ENCODE measurements at places on chromosomes 1 and 21.
A peak's percentile ranks its signal among the peaks of the same experiment; 100 is the strongest.

- peak; percentile 86 for DNase-seq
Observed at GRCh38 chr1:97145321-97145956, 423.9 kb downstream of the PTBP2 start.

DNA sequence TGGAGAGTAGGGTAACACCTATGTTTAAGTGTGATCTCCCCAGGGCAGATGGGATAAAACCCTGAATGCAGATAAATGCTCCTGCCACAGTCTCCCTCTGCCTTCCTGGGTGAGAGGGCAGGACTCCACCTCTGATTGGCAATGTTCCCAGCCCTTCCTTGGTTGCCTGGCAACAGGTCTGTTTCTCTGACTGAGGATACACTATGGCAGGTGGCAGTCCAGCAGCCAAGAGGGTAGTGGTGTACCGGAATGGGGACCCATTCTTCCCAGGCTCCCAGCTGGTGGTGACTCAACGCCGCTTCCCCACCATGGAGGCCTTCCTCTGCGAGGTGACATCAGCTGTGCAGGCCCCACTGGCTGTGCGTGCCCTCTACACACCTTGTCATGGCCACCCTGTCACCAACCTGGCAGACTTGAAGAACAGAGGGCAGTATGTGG, at the start of gene DCDC2B:
DCDC2B (plus strand) TSS at position 199 of the 438 bp plus-strand sequence; CDS start at position 204, 5 bp downstream.
- DNase-seq = peak; percentile 37

DNA sequence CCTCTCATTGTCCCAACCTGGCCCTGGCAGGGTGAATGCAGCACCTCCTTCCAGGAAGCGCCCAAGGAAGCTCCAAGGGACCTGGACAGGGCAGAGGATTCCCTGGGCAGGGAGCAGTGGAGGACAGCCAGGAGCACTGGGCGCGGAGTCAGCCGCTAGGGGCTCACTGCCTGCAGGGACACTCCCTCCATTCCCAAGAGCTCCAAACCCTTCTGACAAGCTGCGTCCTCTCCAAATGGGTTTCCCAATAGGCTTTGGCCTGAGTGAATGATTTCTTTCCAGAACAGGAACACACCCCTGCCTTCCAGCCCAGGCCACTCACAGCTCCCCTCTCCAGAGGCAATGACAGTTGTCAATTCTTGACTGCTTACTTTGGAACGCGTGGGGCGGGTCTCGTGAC, 128.5 kb upstream of the EDN2 start:
- DNase-seq = no peak

DNA sequence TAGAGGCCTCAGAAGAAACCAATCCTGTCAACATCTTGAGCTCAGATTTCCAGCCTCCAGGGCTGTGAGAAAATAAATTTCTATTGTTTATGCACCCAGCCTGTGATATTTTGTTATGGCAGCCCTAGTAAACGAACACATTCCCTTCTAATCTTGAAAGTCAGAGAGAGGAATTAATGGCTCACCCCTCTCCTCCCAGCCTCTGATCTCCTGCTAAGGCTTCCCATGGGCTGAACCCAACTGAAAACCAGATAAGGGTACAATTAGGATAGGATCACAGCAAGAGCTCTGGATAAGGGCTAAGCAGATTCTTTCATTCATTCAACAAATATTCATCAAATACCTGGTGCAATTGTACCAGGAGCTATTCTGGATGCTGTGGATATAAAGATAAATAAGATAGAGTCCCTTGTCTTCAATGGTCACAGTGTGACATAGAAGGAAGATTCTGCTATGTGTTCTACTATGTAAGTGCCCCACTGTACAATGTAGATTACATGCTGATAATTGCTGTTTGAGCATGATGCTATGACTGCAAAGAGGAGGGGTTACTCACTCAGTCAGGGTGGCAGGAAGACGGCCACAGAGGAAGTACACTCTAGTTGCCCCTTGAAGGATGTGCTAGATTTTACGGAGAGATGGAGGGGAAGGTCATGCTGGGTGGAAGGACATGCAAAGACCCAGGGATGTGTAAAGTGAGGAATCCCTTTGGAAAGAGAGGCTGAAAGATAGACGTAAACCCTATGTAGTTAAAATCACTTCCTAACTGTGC, 203.3 kb upstream of the JUN start:
- DNase-seq = no peak

GRCh38 chr1:62299426-62300200, 19.6 kb downstream of the KANK4 start:
- DNase-seq = no peak

GRCh38 chr1:3290915-3291314, 163.6 kb upstream of the ARHGEF16 start:
- DNase-seq = peak; percentile 9

DNA sequence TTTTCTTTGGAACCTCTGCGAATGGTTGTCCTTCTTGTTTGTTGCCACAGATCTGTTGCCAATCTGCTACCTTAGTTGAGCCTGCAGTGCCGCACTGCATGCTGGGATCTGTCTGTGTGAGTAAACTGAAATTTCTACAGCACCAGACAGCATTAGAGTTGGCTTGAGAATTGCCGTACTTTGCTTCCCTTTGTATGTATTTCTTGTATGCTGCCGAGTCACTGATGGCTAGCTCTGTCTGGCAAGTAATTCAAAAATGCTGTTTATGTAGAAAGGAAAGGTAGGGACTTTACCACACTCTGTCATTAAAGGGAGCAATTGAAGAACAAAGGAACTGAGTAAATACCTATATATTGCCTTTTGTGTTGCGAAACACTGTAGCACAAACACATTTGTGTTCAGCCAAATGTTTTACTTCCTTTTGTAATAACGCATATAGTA, 857.4 kb downstream of the USP25 start:
- peak; percentile 82 for DNase-seq

- DNase-seq = no peak
Observed at GRCh38 chr1:44559330-44559729, 115.0 kb downstream of the TMEM53 start.

DNA sequence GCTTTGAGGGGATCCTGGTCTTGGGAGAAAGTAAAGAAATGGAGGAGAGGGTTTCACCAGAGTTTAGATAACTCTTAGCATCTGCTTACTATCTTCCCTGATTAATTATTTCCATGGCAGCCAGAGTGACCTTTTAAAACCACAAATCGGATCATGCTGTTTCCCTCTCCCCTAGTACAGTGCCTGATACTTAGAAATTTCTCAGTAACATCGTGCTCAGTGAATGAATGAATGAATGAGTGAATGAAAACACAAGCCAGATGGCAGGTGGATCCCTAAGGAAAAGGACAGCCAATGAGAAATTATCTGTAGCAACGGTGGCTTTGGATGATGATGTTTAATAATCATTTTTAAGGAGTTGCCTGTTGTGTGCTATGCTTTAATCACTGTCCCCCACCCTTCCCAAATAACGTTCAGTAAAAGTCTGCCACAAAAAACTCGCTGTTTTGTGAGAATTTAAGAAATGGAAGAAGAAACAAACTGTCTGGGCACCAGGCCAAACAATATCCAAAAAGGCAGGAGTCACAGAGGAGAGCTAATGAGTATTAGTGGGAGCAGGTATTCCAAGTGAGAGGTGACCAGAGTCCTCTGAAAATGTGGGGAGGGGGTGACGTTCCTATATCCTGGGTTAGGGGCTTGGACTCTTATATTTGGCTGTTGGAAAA, 737 bp upstream of the SMAP2 start:
- no peak for DNase-seq

DNA sequence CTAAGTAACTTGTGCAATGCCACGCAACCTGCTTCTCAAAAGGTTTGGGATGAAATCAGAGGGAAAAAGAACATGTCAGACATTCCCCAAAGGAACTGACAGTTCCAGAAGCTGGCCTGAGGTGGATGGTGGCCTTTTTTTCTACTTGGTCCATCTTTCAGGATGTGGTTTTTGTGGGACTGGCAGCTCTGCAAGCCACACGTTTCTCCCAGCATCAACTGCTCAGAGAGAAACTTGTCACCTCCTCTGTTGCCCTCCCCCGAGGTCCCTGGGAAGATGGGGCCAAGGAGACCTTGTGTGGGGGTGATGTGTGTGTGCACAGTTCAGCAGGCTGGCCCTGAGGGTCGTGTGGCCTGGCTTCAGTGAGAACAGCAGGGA, 2.5 kb upstream of the DHRS3 start:
- no peak for DNase-seq

- DNase-seq = no peak
Observed at GRCh38 chr21:19995253-19995652, 1003.0 kb upstream of the NCAM2 start.

DNA sequence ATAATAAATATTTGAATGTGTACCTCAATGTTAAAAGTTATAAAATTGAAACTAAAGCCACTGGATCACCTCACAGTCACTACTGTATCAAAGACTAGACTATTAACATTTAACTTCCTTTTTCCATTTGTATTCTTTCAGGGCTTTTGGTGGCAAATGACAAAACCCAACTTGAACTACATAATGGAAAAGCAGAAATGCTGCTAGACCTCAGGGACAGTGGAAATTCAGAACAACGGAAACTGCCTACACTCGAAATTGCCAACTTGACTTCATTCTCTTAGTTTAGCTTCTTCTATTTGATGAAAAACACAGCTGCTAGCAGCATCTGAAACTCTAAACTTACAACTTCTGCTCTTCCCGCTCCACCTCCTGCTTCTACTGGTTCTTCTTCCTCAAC, 34.9 kb upstream of the NTNG1 start:
- no peak for DNase-seq
